Islet precursor cell (in vitro differentiated cells): ENCODE measurements at places on chromosomes 7 and 10.

GRCh38 chr10:23158370-23158769 lies 33.7 kb upstream of the PTF1A start:
- no peak for DNase-seq

- no peak for DNase-seq
Measured at GRCh38 chr10:33067481-33067880, 109.5 kb upstream of the ITGB1 start.

GRCh38 chr7:90999989-91000979 lies 263.9 kb upstream of the FZD1 start:
- no peak for DNase-seq

DNA sequence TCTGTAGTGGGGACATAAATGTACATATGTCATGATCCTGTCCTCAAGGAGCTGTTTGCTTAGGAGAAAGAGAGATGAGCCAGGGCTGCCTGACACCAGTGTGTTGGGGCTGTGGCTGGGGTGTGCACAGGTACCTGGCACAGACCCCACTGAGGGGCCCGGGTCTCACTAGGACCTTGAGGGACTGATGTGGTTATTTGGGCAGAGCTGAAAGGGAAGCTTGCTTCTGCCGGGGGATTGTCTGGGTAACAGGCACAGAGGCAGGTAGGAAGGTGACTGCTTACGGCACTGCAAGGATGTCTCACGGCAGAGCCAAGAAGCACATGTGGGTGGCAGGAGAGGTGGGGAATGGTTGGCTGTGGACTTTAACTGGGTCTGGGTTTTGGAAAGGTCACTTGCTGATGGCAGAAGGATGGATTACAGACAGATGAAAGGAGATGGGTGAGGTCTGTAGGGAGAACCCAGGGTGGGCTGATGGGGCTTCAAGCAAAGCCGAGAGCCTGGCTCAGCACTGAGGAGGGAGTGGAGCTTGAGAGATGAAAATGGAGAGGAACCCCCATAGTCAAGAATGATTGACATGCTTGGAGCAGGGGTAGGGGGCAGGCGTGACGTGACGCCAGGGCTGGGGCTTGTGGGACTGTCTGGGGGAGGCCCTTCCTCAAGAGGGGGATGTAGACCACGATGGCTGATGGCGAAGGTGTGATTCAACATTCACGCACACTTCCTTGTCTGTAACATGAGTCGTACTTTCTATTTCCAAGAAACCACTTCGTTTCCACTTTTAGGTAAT lies 207.7 kb upstream of the SHH start:
- peak; percentile 34 for DNase-seq

DNA sequence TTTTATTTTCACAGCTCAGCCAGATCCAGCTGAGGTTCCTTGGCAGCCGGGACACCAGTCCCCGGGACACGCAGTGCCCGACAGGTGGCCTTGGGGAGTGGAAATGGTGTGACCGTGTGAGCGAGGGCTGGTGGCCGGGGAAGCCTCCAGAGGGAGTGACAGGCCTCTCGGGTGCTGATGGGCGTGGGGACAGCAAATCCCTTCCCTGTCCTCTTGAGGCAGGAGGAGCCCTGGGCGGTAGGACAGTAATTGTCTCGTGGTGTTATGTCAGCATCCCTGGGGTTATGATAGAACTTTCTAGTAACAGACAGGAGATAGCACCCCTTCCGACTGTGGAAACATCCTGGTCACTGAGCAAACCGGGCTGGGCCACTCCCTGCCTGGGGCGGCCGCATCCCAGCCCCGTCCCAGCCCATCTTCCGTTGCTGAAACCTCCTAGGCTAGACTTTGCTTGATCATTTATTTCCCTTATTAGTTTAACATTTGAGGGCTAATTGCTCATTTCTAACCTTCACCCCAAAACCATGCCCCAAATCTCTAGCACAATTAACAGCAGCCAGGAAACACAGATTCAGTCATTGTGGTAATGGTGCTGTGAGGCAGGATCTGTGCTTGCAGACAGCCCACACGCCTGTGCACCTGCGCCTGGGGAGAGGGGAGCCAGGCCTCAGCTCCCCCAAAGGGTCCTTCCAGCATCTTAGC lies 63.3 kb downstream of the ELFN1 start:
- DNase-seq: no peak

DNA sequence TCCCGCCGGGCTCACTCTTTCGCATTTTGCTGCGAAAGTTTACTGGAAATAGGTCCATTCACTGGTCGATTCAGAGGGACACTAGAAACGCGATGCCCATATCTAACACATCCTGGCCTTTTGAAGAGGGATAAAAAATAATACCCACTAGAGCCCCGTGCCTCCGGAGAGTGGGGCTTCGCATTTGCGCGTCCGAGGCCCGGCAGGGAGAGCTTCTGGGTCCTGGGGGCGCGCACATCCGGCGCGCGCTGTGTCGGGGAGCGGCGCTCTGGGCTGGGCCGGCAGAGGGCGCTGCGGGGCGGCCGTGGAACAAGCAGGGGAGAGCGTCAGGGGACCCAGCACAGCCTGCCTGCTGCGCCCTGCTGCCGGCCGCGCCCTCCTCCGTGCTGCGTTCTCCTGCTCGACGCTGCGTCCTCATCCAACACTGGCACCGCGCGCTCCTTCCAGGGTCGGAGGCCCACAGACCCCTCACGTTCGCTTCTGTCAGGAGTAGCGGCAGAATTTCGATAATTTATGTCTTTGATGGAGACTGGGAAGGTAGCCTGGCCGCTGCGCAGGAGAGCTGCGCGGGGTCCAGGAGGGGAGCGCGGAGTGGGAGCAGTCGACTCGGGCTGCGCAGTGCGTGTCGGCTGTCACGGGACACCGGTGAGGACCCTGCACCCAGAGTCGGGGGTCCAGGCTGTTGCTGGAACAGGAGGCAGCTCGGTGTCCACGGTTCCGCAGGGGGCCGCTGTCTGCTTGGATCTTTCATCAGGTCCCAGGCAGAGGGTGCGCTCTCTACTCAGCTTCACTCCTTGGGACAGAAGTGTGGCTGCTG lies 41.5 kb upstream of the ZNF32 start:
- DNase-seq: peak; percentile 88

GRCh38 chr10:80210259-80210658 lies 4.9 kb upstream of the ANXA11 start:
- no peak for DNase-seq

- DNase-seq: no peak
Measured at GRCh38 chr7:83701736-83702135, 52.8 kb upstream of the SEMA3E start.

DNA sequence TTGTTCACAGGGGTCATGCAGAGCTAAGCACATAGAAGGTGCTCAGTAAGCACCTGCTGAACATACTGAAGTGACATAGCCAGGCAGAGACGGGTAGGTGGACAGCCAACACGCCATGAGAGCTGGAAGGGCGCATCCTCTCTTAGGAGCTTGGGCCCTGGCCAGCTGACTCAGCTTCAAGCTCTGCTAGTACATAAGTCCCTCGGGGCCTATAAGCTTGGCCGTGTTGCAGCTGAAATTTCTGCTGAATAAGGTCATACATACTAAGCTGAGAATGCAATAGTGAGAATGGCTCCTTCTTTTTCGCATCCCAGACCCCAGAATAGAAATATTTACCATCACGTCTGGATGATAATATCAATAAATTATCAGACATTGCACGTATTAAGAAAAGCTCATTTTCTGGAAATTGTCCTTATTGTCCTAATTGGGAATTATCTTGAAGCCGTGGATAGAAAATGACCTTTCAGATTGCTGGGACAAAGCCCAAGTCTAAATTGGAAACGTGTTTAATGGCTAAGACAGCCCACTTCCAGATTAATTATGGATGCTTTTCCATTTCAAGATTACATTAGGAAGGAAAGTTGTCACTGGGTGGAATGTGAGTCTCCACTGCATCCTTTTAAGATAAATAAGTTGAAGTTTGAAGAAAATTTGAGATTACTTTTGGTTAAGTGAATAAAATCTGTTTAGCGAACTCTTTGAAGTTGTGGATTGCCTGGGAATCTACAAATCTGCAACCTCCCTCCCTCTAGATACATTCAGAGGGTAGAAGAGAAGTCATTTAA lies 287.1 kb upstream of the C7orf33 start:
- no peak for DNase-seq
